Stimulated activated CD4-positive, alpha-beta T cell treated with anti-CD3 and anti-CD28 coated beads, Interleukin-4, amount 100 ng/mL, for 1 hour (primary cell): ENCODE measurements at places on chromosomes 11 and 22.

DNA sequence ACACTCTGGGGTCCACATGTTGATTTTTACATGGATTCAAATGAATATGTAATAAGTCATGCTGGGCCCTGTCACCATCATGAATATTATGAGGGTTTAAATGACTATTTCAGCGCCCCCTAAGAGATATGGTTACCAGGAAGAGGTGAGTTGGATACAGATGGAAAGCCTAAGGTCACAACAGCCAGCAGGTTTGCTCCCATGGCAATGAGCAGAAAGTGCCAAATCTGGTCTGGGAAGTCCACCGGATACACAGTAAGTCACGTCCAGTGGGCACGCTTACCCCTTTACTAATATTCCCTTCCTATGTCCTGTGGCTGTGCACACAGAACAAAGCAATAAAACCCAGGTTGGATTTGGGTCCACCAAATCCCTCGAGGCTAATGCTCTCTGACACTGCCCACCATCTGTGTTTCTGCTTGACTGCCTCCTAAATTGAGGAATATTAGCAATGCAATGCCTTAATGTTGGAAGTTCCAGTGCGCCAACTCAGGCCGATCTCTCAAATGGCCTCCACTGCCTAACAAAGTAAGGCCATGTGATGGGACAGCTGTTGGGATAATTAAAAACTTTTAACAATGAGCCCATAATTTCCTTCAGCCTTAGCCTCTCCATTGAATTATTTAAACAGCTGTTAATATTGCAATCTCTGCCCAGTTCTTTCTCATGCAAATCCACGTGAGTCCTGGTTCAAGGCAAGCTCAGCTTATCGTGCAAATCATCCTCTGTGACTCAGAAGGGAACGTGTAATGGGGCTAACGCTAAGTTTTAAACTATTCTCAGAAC lies 97.6 kb downstream of the SLC1A2 start:
- no peak for DNase-seq

GRCh38 chr22:43296276-43296902 lies 46.8 kb downstream of the SCUBE1 start:
- no peak for DNase-seq

GRCh38 chr11:120128392-120129119 lies 9.4 kb downstream of the TRIM29 start:
- DNase-seq: no peak

- no peak for DNase-seq
Observed at GRCh38 chr11:130456286-130456685, 7.8 kb downstream of the ADAMTS15 start.

DNA sequence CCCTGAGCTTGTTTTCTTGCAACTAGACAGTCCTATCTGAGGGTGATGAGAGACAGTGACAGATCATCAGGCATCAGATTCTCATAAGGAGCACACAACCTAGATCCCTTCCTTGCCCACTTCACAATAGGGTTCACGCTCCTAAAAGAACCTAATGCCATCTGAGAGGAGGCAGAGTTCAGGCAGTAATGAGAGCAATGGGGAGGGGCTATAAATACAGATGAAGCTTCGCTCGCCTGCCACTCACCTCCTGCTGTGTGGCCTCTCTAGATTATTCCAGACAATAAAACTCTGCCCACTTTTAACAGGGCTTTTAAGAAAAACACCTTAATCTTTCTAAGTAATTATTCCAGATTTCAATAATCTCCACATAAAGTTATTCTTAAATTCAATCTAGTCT lies 43.9 kb upstream of the PAK1 start:
- no peak for DNase-seq

DNA sequence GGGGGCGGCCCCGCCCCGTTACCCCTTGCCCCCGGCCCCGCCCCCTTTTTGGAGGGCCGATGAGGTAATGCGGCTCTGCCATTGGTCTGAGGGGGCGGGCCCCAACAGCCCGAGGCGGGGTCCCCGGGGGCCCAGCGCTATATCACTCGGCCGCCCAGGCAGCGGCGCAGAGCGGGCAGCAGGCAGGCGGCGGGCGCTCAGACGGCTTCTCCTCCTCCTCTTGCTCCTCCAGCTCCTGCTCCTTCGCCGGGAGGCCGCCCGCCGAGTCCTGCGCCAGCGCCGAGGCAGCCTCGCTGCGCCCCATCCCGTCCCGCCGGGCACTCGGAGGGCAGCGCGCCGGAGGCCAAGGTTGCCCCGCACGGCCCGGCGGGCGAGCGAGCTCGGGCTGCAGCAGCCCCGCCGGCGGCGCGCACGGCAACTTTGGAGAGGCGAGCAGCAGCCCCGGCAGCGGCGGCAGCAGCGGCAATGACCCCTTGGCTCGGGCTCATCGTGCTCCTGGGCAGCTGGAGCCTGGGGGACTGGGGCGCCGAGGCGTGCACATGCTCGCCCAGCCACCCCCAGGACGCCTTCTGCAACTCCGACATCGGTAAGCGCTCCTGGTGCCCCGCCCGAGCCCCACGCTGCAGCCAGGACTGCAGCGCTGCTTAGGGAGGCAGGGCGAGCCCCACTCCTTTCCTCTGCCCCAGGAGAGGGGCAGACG lies at the start of gene TIMP3:
Gene TIMP3, plus strand, starts transcription at position 169 of the 700 bp plus-strand sequence. Its CDS starts 297 bp downstream, at position 466.
- DNase-seq: no peak

GRCh38 chr22:20254975-20255946 lies 12.9 kb downstream of the RTN4R start:
- no peak for DNase-seq

GRCh38 chr22:40147388-40148176 lies 30.1 kb upstream of the TNRC6B start:
- DNase-seq: no peak

DNA sequence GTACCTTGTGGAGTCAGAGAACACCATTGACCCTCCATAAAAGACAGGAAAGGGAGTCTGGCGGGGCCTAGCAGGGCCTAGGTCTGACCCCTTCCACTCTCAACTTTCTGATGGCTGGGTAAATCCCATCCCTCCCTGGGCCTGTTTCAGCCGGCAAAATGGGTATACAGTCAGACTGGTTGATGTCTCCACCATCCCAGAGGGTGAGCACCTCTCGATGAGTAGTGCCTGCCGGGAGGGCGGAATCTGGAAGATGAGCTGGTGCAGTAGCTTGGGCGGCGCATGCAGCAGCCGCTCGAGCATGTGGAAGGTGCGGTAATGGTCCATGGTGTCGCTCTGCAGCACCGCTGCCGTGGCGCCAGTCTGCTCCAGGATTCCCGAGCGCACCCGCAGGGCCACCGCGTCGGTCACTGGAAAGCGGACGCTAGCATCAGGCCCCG lies 528 bp downstream of the FIBP start:
- DNase-seq: no peak

DNA sequence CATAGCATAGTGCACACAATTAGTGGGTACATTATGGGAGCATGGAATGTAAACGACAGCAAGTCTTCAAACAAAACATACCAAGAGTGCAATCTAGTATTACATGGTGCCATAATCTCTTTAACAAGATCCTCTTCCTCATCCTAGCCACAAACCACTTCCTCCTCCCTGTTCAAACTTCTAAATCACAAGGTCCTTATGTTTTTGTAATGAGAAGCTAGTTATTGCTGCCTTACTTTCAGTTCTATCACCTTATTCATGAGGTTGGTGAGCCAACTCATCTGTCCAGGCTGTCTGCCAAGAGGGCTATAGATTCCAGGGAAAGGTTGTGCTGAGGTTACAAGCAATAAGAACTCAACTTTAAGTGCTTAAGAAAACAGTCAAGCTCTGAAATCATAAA lies 195.4 kb upstream of the ARHGAP20 start:
- no peak for DNase-seq

DNA sequence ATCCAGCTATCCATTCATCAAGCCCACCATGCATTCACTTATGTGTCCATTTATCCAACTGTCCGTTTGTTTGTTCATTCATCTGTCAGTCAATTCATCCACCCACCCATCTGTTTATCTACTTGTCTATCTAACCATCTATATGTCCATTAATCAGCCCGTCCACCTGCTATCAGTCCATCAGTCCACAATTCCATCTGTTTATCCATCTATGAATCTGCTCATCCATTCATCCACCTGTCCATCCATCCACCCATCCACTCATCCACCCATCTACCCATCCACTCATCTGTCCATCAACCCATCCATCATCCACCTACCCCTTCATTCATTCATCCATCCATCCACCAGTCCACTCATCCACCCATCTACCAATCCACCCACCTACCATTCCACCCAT lies 970 bp upstream of the SPI1 start:
- no peak for DNase-seq

- DNase-seq: no peak
Observed at GRCh38 chr22:18031695-18032454, 7.5 kb upstream of the MICAL3 start.

DNA sequence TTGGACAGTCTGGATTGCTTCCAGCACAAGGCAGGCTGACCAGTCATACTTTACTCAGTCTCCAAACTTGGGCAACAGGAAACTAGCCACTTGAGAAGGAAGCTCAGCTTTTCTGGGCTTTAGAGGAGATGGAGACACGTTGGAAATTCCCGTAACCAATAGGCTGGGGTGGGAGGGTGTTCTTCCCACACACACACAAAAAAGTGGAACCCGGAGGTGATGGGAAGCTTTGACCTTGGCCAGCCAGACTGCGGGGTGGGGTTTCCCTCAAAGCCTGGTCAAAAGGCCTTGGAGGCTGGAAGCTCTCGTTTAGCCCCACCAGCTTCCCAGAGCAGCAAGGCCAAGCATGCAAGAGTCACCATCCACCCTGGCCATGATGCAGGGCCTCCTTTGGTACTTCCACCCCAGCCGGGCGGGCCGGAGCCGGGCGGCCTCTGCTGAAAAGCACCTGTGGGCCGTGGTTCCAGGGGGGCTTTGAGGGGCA lies 126.2 kb downstream of the BCR start:
- DNase-seq: no peak

DNA sequence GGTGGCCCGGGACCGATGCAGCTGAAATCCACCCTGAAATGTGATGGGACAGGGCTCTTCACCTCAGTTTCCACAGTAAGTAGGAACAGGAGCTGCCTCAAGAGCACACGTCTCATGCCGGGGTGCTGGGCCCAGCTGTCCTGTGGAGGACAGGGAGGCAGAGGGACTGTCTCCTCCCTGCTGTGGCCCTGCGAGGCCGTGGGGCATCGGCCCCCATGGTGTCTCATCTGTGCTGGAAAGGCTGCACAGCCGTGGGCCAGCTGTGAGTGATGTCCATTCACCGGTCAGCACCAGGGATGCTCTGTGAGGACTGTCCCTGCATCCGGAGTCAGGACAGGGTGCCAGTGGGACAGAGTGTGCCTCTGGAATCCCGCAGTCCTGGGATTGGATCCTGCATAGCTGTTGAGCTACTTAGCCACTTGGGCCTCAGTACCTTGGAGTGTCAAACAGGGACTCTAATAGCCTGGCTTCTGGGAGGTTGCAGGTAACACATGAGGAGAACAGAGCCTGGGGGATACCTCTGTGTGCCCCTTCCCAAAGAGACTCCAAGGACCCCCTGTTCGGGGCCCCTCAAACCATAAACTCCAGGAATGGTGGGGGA lies 16.5 kb downstream of the TRPM5 start:
- DNase-seq: no peak

DNA sequence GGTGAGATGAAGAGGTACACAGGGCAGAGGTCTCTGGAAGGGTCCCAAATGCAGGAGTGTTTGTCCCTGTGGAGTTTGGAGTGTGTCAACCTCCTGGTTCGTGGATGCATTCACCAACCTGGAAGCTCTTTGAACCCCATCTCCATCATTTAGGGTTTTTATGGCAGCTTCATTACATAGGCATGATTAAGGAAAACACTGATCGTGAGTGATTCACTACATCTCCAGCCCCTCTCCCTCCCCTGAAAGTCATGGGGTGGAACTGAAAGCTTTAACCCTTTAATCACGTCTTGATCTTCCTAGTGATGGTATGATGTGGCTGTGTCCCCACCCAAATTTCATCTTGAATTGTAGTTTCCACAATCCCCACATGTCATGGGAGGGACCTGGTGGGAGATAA lies 19.8 kb upstream of the INCENP start:
- no peak for DNase-seq

DNA sequence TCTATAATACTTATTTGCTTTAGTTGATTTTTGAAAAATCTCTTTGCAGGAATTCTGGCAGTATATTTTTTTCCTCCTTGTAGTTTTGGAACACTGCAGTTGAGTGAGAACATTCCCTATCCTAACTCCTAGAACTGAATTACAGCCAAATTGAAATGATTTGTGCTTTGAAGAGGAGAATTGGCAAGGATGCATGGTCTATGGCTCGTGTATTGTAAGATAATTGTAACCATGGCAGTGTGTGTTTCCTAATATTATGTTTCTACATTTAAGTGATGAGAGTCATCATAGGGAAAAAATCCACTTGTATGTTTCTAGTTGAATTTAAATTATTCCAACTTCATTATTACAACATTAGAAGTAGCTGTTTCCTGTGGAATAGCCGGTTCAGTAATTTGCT lies 80.9 kb upstream of the MYO18B start:
- no peak for DNase-seq

DNA sequence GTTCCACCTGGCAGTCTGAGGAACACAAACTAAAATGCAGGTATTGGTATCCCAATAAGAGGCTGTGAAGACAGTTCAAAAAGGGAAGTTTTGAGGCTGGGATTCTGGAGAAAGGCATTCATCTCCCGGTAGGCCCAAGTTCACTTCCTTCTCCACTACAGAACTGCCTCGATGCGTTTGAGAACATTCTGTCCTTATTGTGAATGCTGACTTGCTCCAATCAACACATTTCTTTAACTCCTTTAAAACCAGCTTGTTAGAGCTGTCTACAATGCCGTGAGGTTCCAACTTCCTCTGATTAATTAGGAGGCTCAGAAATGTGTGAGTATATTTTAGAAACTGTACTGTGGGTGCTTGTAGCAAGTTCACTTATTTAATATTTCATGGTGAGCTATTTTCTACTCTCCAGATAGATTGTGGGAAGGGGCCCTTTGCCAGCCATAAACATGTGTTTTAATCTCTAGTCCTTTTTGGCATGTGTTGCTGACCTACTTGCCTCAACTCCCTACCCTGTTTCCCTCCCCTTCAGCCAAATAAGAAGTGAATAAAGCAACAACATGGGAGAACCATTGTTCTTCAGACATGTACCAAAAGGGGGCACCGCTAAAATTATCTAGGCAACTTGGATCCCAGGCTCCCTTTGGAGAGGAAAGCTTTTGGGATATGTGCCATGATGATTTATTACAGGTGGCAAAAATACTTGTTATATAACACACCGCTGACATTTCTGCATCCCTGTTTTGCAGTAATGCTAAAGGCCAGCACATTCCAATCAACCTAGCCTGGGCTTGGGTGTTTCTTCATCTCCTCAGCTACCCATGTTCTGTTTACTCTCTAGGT lies 245.6 kb downstream of the BLID start:
- no peak for DNase-seq

DNA sequence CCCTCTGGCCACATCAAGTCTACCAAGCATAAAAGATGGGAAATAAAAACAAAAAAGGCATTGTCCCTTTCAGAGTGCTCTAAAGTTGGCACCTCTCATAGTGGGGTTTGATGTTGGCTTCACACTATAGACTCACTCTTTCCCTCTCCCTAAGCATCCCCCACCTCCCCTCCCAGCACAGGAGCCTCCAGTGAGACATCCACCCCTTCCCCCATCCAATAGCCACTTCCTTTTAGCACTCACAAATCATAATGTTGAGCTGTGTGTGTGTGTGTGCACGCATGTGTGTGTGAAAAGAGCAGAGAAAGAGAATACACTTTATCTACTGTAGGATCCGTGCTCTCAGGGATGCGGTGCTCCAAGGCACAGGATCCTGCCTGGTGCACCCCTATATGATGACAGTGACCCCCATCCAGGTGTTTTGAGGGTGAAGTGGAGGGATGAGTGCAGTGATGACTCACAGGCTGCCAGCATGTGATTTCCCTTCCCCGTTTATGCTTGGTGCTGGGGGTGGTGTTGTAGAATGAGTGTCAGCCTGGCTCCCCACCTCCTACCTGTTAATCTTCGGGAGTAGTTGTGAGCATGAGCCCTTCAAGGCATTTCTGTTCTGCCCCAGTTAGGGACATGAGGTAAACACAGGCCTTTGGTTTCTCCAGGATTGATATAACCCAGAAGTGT lies 235.2 kb upstream of the B3GAT1 start:
- no peak for DNase-seq
